ELF-1 (cell line): ENCODE measurements at places on chromosomes 2 and 18.

DNA sequence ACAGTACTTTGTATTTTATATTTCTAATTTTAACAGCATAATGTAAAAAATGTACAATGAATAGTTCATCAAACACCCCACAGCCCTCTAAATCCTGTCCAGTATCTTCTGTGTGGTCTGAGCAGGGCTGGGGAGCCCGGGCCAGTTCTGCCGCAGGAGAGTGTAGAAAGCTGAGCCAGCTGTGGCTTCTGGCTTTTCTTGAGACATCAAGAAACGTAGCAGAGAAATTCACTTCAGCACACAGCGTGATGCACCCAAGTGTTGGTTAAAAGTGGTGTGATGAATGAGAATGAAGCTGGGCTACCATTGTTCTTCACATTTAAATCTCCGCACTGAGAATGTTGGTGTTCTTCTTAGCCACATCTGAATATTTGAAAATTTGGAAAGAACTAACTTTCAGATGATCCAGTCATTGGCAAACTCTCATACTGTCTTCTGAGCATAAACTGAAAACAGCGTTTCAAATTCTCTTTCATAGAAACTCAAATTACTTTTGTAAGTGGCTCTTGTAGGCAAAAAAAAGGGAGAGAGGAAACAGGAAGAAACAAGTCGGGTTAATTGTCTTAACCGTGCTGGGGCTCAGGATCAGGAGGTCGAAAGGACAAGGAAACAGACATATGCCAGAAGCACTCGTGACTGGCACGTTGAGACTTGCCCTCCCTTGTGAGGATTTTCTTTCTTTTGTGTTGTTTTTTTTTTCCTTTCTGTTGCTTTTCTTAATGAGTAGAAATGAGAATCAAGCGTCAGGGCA, 23.4 kb upstream of the TMEM87B start:
- DNase-seq = peak; percentile 56

GRCh38 chr2:2600366-2600765, 269.3 kb upstream of the MYT1L start:
- DNase-seq = no peak

DNA sequence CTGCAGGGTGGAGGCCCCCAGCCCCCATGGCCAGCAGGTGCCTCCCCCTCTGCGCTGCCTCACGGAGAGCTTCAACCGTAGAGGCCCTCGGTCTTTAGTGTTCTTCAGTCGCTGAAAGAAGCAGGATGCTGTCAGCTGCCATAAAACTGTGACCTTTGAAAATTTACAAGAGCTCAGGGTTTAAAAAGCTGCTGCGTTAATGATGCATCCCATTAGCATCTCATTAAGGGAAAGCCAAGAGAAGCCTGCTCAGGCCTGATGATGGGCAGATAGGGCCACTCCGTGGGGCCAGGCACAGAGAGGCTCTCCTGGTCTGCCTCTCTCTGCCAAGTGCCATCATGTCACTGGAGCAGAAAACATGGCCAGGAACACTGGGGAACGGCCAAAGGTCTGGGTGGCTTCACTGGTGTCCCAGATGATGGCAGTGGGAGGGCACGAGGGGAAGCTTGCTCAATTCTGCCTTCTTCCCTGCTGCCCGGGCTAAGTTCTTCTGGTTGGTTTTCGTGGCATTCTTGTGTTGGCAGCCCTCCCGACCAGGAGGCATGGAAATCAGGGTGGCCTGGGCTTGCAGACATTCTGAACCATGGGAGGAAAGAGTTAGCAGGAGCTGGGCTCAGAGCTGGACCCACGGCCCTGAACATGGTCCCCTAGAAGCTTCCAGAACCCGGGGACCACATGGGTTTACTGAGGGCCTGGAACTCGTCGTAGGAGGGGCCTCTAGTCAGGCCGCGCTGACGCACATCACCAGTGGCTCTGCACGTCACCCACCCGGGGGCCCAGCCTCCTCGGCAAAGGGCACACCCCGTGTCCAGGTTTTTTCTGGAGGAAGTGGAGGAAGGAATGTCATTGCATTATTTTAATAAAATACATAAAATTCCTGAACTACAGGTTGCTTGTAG, 250.7 kb downstream of the KLHL29 start:
- DNase-seq = no peak

DNA sequence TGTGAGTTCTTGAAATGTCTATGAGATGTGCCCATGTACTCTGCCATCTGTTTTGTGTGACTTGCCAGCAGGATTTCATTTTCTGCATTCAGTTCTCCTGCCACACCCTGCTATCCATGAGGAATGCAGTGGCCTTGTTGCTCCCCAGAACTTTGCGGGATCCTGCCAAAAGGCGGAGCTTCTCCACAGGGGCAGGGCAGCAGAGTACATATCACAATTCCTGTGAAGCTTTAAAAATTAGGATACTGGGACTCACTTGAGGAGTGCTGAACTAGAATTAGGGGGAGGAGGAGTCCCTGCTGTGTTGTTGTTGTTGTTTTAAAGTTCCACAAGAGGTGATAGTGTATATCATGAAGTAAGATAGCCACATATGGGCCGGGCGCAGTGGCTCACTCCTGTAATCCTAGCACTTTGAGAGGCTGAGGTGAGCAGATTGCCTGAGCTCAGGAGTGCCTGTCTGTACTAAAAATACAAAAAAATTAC, 76.4 kb downstream of the TANC1 start:
- peak; percentile 19 for DNase-seq

- DNase-seq = no peak
These were observed 62.8 kb downstream of the SFXN5 start for GRCh38 chr2:73008766-73009135.

- no peak for DNase-seq
These were observed 149.5 kb upstream of the ZEB2 start for GRCh38 chr2:144669196-144669987.

GRCh38 chr2:120314690-120315366, 31.1 kb upstream of the INHBB start:
- DNase-seq = no peak

GRCh38 chr2:10556271-10557140, 108.4 kb upstream of the ODC1 start:
- DNase-seq = no peak

DNA sequence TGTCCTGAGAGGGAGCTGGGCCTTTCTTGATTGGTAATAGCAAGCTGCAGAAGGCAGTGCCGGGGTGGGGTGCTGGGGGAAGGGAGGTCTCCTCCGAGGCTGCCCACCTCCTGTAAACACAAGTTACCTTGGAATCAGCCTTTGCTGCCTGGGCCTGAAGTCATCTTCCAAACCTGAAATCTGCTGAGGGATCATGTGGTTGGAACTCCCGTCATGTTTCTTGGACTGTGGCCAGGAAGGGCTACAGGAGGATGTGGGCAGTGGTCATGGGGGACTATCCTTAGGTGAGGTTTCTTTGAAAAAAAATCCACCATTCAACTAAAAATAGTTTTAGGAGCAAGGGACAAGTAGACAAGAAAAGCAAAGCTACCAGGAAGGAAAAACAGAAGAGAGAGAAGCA, 74.2 kb downstream of the CDK15 start:
- no peak for DNase-seq

- no peak for DNase-seq
These were observed 433 bp downstream of the ZFP36L2 start for GRCh38 chr2:43225788-43226557.

DNA sequence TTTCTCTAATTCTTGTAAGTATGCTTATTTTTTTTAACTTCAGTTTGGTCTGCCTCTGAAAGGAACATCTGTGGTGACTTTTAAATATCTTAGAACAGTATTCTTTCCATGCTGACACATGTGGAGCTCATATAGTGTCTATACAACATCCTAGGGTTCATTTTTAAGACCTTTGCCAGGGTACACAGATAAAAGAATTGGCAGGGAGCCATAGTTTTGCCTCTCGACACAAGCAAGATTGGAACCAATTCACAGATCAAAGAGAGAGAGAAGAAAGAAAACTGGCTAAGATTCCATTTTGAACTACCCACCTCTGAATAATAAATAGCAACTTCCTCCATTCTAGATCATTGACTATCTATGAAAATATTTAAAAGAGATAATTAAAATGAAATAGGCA, 142.7 kb upstream of the ST6GAL2 start:
- no peak for DNase-seq

DNA sequence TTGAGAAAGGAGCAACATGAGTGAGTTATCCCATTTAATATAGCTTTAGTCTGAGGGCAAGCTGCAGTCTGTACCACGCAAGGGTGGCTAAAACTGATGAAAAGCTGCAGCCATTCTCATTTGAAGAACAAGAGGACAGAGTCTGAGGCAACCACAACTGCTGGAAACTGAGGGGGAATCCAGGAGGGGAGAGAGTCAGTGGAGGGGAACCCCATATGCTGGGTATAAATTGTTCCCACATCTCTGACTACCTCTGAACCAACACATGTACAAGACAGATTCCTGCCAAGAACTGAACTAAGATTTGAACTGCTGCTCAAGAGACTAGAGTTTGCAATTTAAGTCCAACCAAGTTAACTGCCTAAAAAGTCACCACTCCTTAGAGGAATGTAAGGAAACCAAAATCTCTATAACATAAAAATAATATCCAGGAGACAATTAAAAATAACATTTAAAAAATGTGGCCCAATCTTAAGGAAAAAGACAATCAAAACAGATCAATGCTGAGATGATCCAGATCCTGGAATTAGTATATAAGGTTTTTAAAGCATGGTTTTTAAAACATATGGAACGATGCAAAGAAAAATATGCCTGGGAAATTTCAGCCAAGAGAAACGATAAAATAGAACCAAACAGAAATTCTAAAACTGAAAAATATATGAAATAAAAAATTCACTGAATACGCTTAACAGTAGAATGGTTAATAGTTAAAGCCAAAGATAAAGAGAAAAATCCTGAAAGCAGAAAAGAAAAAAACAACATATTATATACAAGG, 11.2 kb downstream of the CWC22 start:
- DNase-seq = no peak

- no peak for DNase-seq
These were observed 24.0 kb upstream of the ARPC2 start for GRCh38 chr2:218192902-218193430.

- no peak for DNase-seq
These were observed 100.3 kb downstream of the CTIF start for GRCh38 chr18:48638896-48639771.

- DNase-seq = no peak
These were observed 4.2 kb downstream of the UGT1A1 start for GRCh38 chr2:233764264-233764663.

DNA sequence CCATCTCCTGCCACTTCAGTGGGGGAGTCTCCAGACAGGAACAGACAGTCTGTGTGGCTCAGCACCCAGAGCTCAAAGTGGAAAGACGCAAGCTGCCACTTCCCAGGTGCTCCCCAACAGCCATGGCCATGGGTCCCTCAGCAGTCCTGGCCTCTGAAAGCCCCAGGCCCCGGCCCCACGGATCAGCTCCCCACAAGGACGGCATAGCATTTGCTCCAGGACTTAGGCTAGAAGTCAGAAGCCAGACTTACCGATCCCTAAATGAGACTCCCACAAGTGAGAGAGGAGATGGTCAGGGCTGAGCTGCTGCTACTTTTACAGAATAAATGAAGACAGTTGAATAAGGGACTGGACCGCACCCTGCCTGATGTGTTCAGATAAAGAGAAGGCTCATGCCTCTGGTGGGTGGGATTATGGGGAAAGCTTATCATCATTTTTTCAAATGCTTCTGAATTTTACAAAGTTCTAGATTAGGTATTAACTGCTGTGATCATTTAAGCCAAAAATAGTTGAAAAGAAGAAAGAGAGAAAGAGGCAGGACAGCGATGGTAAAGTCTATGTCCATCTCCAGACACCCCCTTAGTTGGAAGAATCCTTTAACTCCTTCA, 50.5 kb downstream of the ADD2 start:
- DNase-seq = no peak

DNA sequence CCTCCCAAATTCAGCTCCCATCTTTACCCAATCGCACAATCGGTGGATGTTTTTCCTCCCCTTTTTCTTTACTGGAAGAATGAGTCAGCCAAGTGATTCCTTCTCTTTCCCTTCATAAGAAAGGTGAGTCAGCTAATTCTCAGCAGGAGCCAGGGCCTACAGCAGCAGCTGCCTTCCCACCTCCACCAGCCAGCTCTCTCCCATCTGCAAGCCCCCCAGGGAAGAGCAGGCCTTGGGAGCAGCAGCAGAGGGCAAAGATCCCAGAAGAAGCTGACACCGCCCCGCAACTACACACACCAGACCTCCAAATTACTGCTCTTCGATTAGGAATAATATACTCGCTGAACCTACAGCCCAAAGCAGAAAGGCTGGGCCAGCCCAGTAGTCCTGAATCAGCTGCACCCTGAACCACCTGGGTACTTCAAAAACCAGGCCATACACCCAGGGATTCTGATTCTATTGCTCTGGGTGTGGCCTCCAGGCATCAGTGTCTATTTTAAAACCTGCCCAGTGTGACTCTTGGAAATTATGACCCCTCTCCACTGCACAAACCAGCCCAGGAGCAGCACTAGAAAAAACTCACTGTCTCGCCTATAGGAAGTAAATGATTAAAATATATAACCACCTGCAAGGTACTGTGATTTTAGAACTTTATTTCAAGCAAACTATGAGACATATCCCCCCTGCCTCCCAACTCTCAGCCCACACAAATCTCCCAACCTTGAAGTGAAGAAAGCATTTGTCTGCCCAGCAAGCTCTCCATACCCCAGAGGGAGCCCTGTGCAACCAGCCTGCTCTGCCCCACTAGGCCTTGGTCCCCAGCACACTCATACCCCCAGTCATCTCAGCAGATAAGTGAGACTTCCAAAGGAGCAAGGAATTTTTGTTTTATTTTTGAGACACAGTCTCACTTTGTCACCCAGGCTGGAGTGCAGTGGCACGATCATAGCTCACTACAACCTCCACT, 7.3 kb downstream of the SFXN5 start:
- DNase-seq = peak; percentile 81

GRCh38 chr2:224925810-224926100, 116.5 kb downstream of the DOCK10 start:
- DNase-seq = no peak

DNA sequence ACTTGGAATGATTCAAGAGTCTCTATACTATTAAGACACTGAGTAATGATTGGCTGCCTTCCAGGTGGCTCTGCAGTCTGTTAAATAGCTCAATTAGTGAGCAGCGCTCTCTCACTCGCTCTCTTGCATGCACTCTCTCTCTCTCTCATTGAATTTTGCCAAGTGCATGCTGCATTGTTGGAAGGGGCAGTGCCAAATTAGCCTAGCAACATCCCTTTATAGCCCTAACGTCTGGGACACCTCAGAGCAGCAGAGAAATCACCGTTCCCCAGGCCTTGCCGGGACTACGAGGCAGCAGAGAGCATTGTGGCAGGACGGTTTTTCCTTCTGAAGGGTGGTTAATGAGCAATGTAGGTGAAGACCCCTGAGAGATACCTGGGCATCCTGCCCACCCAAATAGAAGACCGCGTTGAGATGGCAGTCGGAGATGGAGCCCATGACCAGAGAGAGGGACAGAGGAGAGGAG, 447.6 kb upstream of the POU3F3 start:
- no peak for DNase-seq

DNA sequence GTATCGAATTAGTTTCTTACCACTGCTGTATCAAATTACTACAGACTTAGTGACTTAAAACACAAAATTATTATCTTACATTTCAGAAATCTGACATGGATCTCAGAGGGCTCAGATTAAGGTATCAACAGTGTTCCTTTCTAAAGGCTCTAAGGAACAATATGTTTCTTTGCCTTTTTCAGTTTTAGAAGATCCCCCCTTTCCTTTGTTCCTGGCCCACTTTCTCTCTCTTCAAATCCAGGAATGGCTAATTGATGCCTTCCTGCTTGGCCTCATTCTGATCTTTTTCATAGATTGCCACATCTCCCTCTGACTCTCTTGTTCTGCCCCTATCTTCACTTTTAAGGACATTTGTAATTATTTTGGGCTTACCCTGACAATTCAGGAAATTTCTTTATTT, 65.7 kb downstream of the LRP1B start:
- no peak for DNase-seq

GRCh38 chr2:47155091-47155876, at the start of gene STPG4:
STPG4 (minus strand) TSS chr2:47155308; CDS start chr2:47155251, 57 bp downstream.
- no peak for DNase-seq
